ENCODE measurements at places on chromosomes 2 and 18.

DNA sequence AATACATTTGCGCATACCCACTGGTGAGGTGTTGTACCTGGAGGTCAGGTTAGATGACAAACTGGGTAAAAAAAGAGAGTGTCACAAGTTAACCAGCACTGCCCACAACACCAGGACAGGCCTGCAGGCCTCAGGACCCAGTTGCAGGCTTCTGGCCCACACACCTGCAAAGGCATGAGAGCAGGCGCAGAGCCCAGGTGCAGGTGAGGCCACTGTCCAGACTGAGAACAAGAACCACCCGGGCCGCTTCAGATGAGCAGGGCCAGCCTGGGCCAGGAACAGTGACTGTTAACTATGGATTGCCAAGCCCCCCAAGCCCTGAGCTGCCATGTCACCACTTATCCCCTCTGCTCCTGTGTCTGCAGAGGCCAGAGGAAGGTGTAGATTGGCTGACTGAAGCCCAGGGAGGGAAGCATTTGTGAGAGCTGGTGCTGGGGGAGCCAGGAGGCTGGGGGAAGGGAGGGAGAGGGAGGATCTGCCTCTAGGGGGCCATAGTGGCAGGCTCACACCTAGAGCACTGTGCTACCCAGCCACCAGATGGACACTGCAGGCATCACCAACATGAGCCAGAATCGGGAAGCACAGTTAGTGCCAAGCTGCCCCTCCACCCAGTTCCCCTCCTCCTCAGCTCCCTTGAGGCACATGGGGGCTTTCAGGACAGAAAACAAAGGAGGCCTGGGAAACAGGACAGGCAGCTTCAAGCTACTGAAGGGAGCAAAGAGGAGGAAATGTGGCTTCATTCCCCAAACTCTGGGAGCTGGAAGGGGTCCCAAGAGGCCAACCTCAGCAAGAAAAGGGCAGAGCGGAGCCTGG is 35.4 kb downstream of the SFXN5 start:
- DNase-seq: no peak

GRCh38 chr2:20037660-20038059 is 13.8 kb downstream of the LAPTM4A start:
- DNase-seq: no peak

DNA sequence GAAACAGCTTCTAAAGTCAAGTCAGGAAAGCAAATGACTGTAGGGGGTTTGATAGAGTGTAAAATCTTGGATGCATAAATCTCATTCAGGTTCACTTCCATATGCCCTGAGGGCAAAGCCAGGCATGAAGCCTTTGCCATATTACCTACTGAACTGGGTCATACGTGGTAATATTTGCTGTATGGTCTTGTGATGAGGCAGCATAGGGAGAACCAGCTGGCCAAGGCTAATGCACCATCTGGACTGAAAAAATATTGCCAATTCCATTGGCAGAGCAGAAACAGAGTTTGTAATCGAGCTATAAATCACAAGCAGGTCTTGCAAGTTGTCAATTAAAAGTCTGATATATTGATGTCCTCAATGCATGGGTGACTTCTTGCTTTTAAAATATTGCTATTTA is 243.8 kb downstream of the ERBB4 start:
- no peak for DNase-seq

DNA sequence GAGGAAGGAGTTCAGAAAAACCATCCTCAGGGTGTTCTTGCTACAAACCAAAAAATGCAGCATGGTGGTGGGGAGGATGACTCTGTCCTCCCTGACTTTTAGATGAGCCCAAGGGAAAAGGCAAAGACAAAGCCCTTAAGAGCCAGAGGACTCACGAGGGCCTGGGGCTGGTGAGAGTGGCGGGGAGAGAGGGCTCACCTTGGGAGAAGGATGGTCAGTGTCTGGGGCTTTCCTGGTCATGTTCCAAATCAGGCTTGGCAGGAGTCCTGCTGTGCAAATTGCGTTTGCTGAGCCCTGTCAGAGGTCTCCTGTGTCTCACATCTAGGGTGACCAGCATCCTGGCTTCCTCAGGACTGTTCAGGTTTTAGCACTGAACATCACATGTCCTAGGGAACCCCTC is 4.7 kb downstream of the UGT1A1 start:
- DNase-seq: no peak

DNA sequence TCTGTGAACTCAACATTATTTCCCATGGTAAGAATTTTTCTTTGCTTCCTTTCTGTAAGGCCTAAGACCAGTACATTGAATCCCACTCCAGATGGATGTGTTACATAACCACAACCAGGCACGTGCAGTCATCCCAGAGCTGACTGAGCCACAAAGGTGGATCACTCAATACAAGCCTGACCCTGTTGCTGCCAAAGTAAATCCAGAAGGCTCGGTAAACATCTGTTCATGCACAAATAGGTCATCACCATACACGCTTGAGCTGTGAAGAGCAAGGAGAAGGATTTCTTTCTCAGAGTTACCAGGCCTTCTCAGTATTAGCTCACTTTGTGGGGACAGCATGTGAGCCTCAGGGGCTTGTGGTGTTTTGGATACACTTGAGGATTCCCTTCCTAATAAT is 791.4 kb upstream of the FANCL start:
- DNase-seq: no peak

GRCh38 chr18:73283788-73284187 is 416.0 kb upstream of the NETO1 start:
- no peak for DNase-seq

- DNase-seq: no peak
Observed at GRCh38 chr2:113705982-113706523, 50.4 kb downstream of the SLC35F5 start.

- no peak for DNase-seq
Observed at GRCh38 chr2:21361384-21361783, 237.6 kb downstream of the TDRD15 start.

GRCh38 chr2:105139556-105140239 is 101.8 kb downstream of the MRPS9 start:
- DNase-seq: no peak

DNA sequence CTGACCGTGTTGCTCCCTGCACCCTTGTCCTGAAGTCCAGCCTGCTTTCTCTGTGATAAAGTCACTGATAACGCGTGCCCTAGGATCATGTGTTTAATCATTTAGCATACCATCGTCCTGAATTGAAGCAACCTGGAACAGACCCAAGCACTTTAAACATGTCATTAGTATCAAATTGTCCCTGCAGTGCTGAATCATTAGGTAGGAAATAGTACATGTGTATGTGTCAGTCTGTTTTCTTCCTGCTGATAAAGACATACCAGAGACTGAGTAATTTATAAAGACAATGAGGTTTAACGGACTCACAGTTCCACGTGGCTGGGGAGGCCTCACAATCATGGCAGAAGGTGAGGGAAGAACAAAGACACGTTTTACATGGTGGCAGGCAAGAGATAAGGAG is 2.8 kb downstream of the ASB18 start:
- no peak for DNase-seq

- no peak for DNase-seq
Observed at GRCh38 chr2:169087757-169088379, 18.5 kb downstream of the DHRS9 start.

GRCh38 chr2:190791976-190792575 is 88.5 kb upstream of the GLS start:
- no peak for DNase-seq

- DNase-seq: no peak
Observed at GRCh38 chr2:41907141-41907540, 140.7 kb upstream of the PKDCC start.

- DNase-seq: no peak
Observed at GRCh38 chr2:192059266-192059665, 135.5 kb downstream of the TMEFF2 start.

DNA sequence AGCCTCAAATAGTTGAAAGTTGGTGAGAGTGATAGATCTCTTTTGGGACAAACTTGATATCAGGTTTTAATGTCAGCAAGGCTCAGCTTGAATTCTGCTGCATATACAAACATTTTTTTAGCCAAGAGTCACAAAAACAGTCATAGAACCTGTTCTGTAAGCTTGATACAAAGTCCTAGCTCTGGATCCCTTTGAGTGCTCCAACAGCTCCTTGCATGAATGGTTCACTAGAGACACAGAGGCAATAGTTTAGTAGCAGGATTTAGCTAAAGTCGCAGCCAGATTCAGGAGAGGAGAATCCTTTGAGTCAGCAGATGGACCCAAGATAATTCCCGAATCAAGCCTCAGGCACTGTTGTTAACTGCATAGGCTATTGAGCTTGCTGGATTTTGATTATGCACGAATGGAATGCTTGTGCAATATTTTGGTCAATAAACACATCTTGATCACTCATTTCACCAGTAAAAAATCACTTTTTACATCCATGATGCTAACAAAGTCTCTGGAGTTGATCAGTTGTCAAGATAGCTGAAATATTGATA is 148.6 kb downstream of the KLHL14 start:
- DNase-seq: no peak

- DNase-seq: no peak
Observed at GRCh38 chr2:163255086-163255485, 416.5 kb upstream of the KCNH7 start.

GRCh38 chr2:74317701-74318100 is 25.5 kb downstream of the SLC4A5 start:
- no peak for DNase-seq

GRCh38 chr18:26721854-26722564 is 143.5 kb downstream of the AQP4 start:
- no peak for DNase-seq

- DNase-seq: no peak
Observed at GRCh38 chr2:102191501-102191900, 4.7 kb downstream of the IL1RL2 start.

- no peak for DNase-seq
Observed at GRCh38 chr18:9870431-9871008, 15.3 kb upstream of the TXNDC2 start.

DNA sequence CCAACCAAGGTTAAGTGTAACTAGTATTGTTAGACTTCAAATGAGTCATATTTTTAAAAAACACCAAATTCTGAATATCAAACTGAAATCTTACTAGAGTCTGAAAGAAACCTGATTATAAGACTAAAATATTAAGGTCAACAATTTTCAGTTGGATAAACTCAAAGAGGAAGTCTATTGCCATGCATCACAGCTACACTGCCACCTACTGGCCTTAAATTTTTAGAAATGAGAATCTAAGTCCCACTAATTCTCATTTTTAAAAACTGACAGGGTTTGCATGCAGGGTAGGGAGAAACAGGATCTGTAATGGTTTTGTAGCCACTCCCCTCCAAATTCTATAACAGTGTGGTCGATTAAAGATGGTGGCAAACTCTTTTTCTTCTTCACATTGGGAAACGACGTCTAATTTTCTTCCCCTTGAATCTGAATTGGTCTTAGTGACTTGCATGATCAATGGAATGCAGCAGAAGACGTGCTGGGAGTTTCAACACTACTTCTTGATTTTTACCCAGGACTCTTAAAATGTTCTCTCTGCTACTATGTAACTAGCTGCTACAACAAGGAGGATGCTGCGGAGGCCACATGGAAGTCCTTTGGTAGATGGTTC is 176.1 kb upstream of the SESTD1 start:
- DNase-seq: peak; percentile 18

DNA sequence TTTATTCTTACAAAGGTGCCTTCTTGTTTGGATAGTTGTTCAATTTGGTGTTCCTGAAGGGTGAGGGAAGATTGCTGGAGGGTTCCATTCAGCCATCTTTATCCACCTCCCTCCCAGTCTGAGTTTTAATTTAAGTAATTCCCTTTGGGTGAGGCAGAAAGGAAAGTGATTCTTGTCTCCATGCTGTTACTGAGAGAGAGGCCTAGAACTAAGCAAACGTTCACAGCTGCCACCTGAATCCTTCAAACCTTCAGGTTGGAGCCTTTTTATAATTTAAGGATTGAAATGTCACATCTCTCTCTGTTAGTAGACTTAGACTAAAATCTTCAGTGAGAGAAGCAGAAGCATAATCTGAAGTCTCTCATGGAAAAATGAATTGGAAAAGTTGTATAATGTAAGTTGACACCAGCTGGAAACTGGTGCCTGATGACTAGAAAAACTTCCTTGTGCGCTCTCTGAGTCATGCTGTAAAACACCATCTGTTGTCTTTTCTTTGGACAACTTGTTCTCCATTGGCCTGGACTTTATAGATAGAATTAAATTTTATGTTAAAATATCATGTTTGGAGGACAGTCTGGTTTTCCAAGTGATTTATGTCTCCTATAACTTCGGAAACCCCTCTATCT is 14.6 kb downstream of the STRADB start:
- no peak for DNase-seq

DNA sequence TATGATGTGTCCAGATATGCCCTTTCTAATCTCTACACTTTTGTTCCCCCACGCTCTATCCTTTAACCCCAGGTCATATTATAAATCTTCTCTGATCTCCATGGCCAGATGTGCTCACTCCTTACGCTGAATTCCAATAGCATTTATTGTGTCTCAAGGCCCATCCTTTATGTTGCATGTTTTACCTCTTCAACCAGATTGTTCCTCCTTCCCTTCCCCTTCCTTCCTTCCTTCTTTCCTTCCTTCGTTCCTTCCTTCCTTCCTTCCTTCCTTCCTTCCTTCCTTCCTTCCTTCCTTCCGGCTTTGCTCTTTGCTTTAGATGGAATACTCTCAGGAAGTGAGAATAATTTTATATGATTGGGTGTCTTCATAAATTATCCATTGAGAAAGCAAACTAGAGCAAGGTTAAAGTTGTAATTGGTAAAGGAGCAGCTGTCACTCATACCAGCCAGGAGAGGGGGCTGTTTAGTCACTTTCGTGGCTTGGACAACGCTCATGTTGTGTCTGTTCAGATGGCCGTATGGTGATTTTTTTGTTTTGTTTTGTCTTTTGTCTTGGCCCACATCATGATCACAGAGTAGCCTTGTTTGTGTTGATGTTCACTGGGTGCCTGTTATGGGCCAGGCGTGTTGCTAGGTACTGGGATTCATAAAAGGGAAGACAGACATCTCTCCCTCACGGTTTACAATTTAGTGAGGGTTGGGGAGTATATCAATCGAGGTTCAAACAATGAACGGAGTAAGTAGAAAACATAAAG is 68.0 kb downstream of the DAW1 start:
- no peak for DNase-seq

- DNase-seq: no peak
Observed at GRCh38 chr2:159140070-159140769, 146.3 kb downstream of the WDSUB1 start.

- no peak for DNase-seq
Observed at GRCh38 chr2:192413812-192414681, 219.3 kb upstream of the TMEFF2 start.

DNA sequence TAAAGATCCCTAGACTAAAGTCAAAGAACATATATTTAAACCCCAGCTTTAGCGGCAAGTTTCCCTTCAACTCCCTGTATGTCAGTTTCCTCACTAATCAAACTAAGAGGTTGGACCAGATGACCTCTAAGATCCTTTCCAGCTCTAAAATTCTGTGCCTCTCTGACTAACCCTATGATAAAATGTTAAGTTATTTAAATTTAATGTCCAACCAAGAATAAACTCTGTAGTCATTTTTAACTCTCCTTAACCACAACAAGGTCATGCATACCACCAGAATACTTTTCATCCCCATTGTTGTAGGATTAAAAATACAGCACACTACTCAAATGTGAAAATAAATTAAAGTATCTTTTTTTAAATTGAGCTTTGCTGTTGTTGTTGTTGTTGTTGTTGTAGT is 5.2 kb upstream of the PDE1A start:
- no peak for DNase-seq

GRCh38 chr2:199911052-199911876 is at the start of gene C2orf69:
Gene C2orf69, plus strand, starts transcription at chr2:199911293. Its CDS starts 146 bp downstream, at chr2:199911439.
- DNase-seq: peak; percentile 88
